ENCODE measurements at places on chromosomes 3 and 15.
A peak's percentile ranks its signal among the peaks of the same experiment; 100 is the strongest.

GRCh38 chr3:109081746-109082510 lies 36.0 kb downstream of the MORC1 start:
- peak; percentile 9 for DNase-seq

GRCh38 chr3:12954891-12955650 lies 113.7 kb upstream of the RPL32 start:
- no peak for DNase-seq

DNA sequence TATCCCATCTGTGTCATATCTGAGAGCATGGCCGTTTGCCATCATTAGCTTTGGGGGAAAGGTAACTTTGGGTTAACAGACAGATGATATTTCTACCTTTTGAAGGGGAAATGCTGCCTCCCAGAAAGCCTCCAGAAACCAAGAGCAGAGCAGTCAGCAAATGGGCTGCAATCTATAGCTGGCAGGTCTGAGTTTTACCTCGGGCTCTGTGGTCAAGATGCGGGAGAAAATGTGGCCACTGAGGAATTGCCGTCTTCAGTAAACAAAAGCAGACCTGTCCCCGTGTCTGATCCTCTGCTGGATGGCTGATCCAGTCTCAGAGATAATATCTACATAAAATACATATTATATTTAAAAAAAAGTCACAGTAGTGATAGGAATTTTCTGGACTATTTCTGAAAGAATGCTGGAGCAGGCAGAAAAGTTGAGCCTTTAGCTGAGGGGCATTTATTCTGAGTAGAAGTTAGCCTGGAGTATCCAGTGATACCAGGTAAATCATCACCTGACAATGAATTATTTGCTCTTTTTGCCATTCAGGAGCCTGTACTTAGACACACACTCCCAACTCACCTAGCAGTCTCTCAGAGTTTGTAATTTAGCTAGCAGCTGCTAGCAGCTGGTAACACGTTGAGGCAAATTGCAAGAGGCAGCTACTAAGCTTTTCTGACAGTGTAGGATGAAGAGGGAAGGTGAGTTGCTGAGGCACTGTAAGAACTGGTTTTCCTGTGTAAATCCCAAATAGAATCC lies 285.3 kb upstream of the RARB start:
- DNase-seq, result no peak

DNA sequence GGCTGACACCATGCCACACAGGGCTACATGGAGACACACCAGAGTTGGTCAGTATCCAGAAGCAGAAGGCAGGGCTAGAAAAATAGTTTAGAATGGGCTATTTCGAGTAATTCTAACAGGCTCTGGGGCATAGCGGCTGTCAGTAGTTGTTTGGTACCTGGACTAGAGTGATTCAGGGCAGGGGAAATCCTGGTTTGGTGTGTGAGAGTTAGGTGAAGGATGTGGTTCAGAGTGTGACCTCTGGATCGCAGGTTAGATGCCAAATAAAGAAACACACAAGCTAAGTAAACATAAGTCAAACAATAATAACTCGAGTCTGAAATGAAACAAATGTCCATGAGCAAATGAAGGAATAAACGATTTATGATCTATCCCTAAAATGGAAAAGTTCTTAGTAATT lies 31.5 kb downstream of the CNTN3 start:
- DNase-seq, result no peak

GRCh38 chr3:66633402-66634381 lies 132.9 kb upstream of the LRIG1 start:
- DNase-seq, result no peak

- no peak for DNase-seq
These were observed 184.7 kb downstream of the TJP1 start for GRCh38 chr15:29637555-29637954.

GRCh38 chr15:88423331-88423730 lies 43.9 kb downstream of the MRPL46 start:
- no peak for DNase-seq

DNA sequence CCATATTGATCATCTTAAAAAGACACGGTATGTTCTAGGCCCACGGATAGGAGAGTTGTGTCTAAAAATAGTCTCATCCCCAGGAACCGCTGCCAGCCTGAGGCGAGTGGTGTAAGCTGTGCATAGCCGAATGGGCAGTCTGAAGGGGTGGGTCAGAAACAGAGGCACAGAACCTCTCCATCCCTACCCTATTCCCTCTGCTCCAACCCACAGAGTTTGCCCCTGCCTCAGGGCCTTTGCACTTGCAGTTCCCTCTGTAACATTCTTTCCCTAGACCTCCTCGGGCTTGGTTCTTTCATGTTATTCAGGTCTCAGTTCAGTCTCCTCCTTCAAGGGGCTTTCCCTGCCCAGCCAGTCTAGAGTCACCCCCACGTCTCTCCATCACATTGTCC lies 4.8 kb downstream of the SCN5A start:
- no peak for DNase-seq

- DNase-seq, result no peak
These were observed 96.7 kb upstream of the PLXNA1 start for GRCh38 chr3:126886217-126886616.

DNA sequence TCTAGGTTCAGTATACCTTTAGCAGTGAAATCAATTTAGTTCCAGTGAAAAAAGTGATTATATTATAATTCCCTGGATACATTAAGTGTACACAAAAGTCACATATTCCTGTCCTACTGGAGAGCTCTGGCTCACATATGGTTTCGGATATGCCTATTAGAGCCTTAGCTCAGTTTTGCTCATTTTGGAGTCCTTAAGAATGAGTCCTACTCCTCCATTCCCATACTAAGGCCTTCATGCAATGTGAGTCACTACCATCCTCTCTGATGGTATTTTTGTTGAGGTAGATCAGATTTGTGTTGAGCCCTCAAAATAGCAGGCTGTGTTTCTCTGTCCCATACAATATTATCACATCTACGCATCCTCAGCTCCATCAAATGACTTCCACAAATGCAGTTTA lies 294.2 kb upstream of the COL8A1 start:
- DNase-seq, result no peak

GRCh38 chr3:123611082-123611481 lies 26.2 kb upstream of the HACD2 start:
- DNase-seq, result no peak

GRCh38 chr3:125654526-125654925 lies 59.2 kb upstream of the OSBPL11 start:
- no peak for DNase-seq

- DNase-seq, result no peak
These were observed 9.8 kb upstream of the FNDC3B start for GRCh38 chr3:172029425-172030098.

GRCh38 chr3:67619991-67620390 lies 34.4 kb downstream of the SUCLG2 start:
- DNase-seq, result no peak

DNA sequence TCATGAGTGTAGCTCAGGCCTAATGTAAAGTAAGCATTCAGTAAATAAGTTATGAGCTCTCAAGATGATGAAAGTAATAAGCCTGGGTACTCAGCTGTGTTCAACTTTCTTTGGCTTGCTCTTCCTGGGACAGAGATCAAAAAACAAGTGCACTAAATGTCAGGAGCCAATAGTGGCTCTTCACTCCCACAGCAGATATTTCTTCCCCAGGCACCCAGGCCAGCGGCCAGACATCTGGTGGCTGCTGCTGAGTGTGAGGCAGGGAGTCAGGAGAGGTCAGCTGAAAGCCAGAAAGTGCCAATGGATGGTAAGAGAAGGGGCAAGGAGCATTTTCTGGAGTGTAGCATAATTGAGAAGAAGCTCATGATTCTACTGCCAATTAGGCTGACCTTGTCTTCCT lies 18.2 kb upstream of the ITGA11 start:
- DNase-seq, result no peak

GRCh38 chr3:157444797-157445184 lies 8.1 kb downstream of the PTX3 start:
- DNase-seq, result no peak

GRCh38 chr15:52368402-52368801 lies 72.8 kb upstream of the MYO5C start:
- no peak for DNase-seq

DNA sequence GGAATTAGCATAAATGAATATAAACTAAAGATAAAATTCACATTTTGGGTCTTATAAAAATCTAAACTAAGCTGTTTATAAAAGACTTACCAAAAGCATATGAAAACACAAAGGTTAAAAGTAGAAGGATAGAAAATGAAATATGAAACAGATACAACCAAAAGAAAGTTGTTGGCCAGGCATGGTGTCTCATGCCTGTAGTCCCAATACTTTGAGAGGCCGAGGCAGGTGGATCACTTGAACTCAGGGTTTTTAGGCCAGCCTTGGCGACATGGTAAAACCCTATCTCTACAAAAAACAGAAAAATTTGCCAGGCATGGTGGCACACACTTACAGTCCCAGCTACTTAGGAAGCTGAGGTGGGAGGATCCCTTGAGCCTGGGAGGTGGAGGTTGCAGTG lies 51.0 kb downstream of the CPA3 start:
- DNase-seq, result no peak

DNA sequence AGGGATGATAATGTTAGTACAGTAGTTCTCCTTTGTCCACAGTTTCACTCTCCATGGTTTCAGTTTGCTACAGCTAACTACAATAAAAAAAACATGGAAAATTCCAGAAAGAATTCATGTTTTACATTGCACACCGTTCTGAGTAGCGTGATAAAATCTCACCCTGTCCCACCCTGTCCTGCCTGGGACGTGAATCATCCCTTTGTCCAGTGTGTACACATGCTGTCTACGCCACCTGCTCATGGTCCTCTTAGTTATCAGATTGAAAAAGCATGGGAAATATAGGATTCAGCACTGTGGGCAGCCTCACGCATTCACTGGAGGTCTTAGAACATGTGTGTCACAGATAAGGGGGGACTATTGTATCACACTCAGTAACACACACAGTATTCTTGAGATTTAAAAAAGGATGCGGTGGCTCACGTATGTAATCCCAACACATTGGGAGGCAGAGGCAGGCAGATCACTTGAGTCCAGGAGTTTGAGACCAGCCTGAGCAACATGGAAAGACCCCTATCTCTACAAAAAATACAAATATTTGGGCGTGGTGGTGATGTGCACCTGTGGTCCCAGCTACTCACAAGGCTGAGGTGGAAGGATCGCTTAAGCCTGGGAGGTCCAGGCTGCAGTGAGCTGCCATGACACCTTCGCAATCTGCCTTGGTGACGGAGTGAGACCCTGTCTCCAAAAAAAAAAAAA lies 8.7 kb upstream of the FLNB start:
- DNase-seq, result no peak

DNA sequence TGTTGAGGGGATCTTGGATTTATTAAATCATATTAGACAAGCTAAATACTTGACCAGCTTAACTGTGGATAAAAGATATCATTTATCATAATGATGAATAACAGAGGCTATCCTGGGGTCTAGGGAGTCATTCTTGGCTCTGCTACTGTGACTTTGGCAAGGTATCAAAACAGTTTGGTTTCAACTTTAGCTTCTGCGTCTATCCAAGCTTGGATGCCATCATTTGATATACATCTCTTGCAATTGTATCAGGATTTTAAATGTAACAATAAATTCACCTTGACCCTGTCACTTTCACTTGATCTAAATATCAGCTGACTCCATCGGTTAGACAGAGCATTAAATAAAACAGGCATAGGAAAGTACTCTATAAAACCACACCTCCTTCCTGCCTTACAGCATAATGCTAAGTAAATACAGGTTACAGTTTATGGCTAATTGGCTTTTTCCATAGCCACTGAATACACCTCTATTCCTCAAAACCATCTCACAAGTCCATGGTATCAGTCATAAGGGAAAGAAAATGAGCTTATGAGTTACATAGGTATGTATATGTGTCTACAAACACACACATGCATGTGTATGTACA lies 262.9 kb downstream of the CTNNB1 start:
- DNase-seq, result no peak

DNA sequence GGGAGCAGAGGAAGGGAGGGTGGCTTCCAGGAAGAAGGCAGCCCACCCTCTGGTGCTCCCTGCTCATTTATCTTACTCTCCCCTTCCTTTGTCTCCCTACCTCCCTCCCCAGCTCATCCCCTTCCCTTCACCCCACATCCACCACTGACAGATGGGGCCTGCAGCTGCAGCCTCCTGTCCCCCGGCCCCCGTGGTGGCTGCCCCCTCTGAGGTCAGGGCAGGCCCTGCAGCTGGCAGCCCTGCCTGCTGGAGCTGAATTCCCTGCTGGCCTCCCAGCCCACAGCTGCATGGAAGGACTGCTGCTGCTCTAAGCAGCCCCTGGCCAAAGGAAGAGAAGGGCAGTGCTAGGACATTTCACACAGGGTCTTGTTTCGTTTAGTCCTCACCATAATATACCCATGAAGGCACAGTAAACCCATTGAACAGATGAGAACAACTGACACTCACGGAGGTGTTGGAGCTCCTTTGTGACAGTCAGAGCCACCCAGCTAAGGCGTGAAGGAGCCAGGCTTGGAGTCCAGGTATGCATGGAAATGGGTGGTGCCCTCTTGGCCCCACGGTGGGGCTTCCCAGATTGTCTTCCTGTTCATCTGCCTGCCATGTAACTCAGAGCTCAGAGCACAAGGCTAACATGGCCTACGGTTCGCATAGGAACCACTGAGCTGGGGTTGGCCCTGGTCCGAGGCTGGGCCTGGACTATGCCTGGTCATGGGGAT lies 121.7 kb upstream of the PRR20G start:
- no peak for DNase-seq

- peak; percentile 41 for DNase-seq
These were observed 207.0 kb upstream of the DCBLD2 start for GRCh38 chr3:99108508-99108907.

GRCh38 chr3:36318621-36319200 lies 61.6 kb upstream of the STAC start:
- no peak for DNase-seq
